Activated T-helper 2 cell treated with anti-CD3 and anti-CD28 coated beads, Interferon-gamma antibody, Interleukin-2, Interleukin-4, amounts not matched to agents 10 μg/mL and 5 μg/mL and 100 μg/mL, durations not matched to agents 14 hours and 24 hours and 36 hours (primary cell): ENCODE measurements at places on chromosomes 3 and 15.

- DNase-seq, result no peak
Measured at GRCh38 chr3:35549690-35550089, 89.6 kb upstream of the ARPP21 start.

DNA sequence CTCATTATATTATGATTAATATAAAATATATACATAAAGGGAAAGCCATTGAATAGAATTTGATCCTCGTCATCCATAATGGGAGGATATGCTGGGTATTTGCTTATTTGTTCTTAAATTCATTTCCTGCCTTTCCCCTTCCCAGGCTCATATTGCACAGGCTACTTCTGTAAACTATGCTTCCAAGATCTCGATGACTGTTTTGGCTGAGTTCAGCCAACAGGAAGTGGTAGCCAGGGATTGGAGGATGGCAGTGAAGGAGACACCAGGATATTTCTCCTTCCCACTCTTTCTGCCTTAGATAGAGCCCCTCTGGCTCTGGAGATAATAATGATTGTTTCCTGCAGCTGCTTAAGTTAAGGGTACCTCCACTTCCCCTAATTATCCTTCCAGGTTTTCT is 44.3 kb upstream of the DYNC1LI1 start:
- no peak for DNase-seq

DNA sequence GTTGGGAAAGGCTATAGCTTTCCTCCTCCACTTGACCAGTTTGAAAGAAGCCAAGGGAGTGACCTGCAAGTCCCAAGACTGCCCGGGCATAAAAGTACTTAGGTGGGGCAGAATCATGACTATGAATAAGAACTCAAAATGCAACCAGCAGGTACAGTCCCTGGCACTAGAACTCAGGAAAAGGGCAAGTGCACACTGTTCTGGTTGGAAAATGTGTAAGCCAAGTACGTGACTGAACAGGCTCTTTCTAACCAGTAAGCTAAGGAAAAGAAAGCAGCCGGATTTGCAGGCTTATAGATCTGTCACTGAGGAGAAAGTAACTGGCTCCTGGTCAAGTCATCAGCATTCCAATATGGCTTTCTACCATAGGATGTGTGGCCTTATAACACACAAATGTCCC is 101.2 kb upstream of the SLC4A7 start:
- no peak for DNase-seq

DNA sequence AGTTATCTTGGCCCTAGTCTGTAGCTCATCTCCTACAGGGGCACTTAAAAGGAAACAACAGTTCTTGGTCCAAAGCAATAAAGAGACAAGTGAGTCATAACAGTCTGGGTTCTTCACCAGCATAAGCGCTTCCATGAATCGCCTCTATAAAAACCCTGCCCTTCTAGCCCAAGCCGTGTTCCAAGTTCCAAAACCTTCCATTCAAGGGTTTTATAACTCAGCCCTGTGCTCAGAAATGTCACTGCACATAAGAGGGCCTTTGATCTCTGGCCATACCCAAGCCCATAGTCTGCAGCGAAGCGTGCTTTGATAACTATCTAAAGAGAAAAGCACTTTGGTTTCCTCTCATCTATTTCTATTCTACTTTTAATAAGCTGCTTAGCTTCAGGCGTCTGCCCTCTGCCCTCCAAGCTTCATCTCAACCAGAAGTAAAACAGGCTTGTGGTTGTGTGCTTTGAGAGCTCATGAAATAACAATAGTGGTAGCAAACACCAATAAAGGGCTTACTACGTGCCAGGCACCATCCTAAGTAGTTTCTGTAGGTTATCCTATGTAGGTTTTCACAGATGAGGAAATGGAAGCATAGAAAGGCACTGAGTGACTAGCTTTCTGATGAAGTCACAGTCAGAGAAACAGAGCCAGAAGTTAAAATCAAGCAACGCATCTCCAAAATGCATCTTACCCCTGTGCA is 64.0 kb upstream of the AKAP13 start:
- DNase-seq, result peak; percentile 23

DNA sequence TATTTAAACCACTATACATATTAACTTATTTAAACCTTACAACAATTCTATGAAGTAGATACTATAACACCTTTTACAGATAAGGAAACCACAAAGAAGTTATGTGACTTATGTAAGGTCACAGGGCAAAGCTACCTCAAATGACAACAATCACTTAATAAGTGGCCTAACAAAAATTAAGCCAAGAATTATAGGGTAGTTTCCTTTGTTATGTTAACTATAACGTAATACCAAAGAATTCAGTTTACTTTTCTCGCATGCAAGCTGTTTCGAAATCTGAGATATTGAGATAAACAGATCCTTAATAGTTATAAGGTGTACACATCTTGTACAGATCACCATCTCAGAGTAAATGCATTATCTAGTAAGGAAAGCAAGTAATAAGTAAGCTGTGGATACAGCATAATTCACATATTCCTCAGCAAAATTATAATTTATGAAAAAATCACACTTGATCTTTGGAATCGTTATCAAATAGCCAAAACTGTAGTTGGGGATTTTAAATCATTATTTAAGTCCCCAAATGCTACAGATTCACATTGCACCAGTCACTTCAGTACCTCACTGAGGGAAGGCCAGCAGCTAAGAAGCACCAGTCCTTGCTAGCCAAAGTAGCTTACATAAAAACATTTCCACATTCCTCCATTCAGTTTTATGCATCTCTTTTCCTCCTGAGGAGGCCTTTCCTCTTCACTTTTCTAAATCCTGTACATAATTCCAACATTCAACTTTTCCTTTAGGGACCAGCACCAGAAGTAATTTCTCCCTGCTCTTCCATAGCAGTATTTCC is 226.8 kb downstream of the TBC1D5 start:
- DNase-seq, result no peak

GRCh38 chr3:161107311-161107710 is 2.2 kb upstream of the B3GALNT1 start:
- no peak for DNase-seq

DNA sequence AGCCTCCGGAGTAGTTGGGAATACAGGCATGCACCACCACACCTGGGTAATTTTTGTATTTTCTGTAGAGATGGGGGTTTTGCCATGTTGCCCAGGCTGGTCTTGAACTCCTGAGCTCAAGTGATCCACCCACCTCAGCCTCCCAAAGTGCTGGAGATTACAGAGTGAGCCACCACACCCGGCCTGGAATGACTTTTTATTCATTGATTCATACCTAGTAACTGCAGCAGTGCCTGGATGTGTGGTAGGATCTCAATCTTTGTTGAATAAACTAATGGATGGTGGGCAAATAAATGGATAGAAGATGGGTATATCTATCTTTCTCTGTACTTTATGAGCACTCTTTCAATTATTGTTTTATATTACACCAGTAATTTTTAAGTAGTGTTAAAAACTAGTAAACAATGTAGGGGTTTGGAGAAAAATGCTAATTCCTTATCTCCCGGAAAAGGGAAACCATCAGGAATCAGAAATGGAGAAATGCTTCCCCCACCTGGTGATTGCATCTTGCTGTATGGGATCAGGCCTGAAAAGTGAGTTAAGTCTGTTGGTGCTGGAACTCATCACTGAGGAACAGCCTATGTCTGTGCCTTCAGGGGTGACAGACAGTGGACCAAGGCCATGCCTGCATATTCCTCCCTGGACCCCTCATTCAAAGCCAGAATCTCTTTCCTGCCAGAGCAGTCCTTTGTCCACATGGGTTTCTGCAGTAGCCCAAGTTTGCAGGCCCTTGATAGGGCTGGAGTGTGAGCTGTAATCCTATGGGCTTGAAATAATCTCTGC is 161.0 kb upstream of the CTDSPL start:
- no peak for DNase-seq

DNA sequence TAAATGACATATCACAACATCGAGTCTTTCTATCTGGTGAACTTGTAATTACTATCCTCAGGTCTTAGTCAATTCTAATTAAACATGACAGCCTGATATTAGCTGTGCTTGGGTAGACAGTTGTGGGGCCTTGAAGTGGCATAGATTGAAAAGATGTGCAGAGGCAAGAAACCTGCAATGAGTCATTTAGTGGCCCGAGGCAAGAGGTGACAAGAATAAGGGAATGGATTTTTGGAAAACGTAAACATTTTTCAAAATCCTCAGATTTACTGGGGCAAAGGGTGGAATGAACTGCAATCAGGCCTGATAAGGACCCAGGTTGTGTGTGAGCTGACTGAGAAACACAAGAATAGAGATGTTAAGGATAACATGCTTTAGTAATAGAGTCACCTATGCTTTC is 29.5 kb upstream of the ULK4 start:
- no peak for DNase-seq

DNA sequence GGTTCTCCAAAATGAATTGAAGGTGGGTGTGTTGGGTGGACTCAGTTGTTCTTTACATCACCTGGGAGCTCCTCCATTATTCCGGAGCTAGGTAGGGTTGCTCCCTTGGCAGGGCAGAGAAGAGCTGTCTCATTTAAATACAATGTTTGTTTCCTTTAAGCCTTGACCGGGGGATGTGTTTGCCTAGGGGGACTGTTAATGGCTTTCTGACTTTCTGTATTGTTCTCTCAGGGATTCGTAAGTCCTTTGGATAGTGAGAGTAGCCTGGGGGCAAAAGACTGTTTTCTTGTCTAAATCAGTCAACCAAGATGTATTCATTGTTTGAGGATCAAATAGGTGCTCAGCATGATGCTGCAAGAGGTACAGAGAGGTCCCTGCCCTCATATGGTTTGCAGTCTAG is 71.1 kb downstream of the CDAN1 start:
- no peak for DNase-seq

- DNase-seq, result no peak
Measured at GRCh38 chr3:168086541-168087260, 9.0 kb downstream of the GOLIM4 start.
